ENCODE measurements at places on chromosomes 4 and X.

DNA sequence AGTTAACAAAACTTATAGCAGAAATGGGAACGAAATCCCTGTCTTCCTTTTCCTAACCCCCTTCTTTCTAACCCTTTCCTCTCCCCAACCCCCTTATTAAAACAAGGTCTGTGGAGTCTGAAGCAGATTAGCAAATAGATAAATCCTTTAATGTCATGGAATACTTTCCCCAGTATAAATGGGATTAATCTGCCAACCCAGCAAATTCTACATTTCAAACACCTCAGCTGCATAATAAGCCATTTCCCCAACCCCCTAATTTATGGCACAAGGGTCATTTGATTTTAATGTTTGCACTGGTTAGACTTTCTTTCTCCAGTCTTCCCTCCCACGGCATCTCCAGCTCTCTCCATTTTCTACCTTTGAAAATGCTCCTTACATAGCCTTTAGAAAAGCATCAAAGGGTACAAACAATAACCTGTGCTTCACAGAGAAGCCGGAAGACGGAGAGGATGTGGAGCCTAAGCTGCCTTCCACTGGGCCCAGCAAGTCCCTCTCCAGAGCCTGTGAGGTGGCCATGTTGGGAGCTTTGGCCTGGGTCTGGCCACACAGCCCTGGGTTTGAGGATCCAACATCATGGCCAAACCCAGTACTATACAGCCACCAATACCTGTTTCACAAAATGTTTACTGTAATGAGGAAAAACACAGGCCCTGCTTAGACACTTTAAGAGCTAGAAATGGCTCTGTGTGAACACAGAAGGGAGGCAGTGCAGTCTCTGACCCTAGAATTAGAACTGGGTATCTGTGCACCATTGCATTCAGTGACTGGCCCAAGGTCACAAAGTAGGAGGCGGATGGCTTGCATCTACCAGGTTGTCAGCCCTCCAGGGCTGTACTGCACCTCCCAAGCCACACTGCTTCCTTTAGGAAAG, 56.9 kb upstream of the SPRY1 start:
- DNase-seq: no peak

GRCh38 chr4:66736606-66737005, 808.7 kb downstream of the CENPC start:
- no peak for DNase-seq

DNA sequence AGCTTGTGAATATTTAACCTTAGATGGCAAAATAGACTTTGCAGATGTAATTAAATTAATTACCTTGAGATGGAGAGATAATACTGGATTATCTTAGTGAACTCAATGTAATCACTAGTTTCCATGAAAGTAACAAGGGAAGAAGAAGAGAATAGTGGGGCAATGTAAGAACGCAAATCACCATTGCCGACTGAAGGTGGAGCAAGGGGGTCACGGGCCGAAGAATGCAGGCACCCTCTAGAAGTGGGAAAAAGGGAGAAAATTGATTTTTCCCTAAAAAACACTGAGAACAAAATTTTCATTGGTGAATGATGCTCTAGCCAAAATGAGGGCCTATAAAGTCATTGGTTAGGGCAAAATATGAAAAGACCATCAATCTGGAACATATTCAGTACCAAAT, 375.6 kb upstream of the EPHA5 start:
- no peak for DNase-seq

DNA sequence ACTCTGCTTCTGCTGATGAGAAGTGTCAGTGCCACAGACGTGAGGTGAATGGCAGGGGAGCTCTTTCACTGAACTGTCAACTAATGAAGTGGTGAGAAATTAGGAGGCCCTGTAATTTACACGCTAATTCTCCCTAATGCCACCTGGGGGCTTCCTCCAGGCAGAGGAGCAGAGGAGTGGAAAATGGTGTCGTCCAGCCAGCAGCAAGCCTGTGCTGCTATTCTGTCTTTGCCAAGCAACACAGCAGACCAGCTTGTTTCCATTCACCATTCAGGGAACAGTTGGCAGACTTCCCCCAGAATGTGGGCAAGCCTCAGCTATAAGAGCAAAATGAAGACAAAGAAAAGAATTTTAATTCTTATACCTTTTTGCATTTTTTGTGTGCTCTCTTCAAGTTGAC, 245.2 kb upstream of the TET2 start:
- DNase-seq: no peak

DNA sequence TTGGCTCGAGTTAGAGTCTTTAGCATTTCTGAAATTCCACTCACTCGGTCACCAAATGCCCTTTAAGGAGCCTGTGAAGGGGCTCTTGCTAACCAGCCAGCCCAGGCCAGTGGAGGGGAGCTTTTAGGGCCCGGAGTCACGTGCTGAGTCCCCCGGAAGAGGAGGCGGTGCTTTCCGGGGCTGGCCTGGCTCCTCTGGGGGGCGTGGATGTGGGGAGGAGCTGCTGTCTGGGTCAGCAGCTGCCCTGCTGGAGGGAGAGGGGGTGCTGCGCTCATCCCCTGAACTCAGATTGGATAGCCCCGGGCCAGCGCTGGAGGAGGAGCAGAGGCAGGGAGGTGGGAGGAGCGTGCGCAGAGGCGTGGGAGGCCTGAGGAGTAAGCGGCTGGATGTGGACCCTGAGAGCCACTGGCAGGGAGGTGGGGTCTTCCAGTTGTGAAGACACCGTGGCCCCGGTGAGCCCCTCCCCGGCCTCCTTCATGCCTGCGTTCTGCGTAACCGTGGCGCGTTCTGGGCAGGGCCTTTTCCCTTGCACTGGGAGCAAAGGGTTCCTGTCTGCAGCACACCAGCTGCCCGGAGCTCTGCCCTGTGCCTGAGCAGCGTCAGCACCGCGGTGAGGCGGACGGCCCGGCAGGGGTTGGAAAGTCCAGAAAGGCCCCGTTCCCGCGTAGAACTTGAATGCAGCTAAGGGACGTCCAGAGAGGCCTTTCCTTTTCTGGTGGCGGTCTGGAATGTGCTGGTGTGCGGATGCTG, 19.7 kb downstream of the MAEA start:
- DNase-seq: no peak

DNA sequence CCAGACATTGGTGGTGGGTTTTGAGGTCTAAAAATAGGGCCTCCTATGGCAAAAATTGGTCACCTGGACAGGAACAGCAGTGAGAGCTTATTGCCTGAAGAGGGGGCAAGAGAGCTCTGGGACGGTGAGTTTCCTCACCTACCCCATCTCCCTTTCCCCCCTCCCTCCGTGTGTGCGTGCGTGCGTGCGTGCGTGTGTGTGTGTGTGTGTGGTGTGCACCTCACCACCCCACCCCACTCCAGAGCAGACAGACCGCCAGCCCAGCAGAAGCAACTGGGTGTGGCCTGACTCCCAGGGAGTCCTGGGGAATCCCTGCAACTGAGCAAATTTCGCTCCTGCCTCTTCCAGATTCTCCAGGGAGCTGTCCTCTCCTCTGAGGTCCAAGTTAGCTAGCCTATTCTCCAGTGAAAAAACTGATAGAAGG, 44.7 kb downstream of the PRPS1 start:
- peak; percentile 91 for DNase-seq

DNA sequence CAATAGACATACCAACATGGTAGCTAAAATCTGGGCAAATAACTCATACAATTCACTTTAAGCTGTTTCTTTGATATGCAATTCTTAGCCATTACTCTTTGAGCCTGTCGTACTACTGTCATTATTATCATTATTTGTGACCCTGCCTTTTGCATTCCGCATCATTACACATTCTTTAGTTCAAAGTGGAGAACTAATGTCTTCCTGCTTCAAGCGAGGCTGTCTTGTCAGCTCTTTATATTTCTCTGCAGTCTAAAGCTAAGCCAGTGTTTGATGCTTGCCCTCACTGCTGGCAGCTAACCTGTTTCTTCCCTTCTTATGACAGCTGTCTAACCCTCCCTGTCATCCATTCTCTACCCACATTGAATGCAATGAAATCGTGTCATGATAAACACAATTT, 186.8 kb downstream of the FAT4 start:
- DNase-seq: no peak

- DNase-seq: peak; percentile 76
These were observed 22.8 kb downstream of the NDST4 start for GRCh38 chr4:115090483-115091075.

DNA sequence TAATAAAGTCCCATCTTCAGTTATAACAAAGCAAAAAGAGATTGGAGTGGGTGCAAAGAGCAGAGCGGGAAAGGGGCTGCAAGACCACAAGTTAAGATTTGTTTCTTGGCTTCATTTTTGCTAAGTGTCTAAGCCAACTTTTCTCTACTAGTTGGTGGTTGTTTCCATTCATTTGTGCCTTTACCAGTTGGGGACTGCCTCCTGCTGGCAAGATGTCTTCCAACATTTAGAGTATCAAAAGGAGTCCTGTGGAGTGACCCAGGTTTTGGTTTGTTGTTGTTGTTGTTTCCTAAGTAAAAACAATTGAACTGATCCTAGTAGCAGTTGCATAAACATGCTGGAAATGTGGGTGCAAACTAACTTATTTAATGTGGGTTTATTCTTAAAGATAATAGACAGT, 121.1 kb downstream of the SPATA18 start:
- DNase-seq: peak; percentile 5

GRCh38 chr4:26896636-26897035, 36.0 kb downstream of the STIM2 start:
- no peak for DNase-seq

DNA sequence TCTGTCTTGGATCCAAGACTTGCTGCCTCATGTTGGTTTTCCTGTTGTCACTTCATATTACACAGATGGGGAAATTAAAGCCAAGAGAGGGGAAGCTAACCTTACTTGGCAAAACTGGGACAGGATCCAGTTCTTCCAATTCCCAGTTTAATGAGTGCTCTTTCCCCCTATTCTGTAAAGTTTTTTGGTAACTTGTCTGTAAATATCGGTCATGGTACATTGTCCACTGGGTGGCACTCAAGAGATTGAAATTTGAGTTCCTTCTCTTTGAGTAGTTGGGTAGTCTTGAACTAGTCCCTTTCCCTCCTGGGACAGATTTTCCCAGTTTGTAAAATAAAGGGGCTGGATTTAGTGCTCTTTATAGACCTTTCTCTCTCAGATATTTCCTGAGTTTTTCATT, 12.4 kb upstream of the EOLA2 start:
- DNase-seq: peak; percentile 60

DNA sequence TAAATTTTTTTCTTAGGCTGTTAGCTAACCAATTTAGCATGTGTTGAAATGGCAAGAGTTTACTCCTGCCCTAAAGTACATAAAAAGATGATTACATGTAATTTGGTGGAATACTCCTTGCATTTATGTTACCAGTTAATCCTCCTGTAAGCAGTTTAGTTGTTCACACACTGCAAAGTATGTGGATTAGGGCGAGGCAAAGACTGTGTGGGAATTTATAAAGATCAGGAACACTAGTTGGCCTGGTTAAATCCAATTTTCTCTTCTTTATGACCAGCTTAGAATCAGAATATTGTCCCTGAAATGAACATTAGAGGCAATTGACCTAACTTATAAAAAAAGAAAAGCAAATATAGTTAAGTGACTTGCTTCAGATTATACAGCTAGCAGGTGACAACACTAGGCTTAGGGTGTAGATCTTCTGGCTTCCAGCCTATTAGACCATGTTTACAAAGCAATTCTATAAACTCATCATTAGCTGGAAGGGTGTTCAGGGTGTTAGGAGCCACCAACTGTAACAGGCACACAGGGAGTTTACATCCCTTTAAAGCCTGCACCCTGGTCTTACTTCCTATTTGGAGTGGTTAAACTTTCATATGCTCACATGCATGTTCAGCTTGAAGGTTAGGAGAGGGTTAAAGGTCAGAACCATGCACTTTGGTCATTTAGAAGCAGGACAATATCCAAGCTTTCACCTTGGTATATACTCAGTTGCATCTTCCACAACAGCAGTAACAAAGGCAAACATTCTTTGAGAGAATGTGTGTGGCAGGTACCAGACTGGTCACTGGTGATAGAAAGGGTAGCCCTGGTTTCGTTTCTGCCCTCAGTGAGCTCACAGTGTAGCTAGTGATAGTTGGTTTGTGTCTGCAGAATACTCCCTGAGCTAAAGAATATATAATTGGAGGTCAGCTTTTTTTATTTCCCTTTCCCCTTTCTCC, 72.6 kb downstream of the GC start:
- peak; percentile 12 for DNase-seq

GRCh38 chrX:66489339-66489738, 149.5 kb downstream of the EDA2R start:
- DNase-seq: no peak

- DNase-seq: no peak
These were observed 34.0 kb downstream of the EMCN start for GRCh38 chr4:100483796-100484195.

DNA sequence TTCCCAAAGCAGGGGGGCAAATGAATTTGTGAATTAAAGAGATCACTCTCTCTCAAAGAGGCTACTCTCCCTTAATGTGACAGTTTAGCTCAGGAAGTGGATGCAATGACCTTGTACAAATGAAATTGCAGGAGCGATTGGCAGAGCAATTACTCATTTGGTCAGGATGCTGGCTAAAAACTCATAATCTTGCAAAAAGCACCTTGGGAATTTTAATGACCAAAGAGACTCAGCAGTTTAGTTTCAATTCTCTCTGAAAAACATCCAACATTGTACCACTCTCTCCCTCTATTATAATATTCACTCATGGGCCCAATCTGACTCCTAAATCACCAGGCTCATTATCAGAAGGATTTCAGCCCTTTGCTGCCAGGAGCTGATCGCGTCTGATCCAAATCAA, 26.1 kb downstream of the PDGFC start:
- no peak for DNase-seq

DNA sequence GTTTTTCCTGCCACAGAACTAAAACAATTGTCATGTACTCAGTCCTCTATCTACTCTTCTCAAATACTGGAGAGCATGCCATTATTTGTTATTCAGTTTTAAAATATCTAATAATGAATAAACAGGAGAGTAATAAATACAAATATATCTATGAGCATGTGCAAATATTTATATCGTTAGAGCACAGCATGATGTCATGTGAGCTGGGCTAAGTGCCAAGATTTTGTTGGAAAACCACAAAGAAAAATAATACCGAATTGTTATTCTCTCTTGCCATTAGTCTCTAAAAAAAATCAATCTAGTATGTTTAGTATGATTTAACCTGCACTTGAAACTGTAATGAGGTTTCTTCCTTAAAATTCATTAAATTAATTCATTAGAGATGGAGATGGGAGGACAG, 97.3 kb downstream of the DDX60 start:
- peak; percentile 84 for DNase-seq

DNA sequence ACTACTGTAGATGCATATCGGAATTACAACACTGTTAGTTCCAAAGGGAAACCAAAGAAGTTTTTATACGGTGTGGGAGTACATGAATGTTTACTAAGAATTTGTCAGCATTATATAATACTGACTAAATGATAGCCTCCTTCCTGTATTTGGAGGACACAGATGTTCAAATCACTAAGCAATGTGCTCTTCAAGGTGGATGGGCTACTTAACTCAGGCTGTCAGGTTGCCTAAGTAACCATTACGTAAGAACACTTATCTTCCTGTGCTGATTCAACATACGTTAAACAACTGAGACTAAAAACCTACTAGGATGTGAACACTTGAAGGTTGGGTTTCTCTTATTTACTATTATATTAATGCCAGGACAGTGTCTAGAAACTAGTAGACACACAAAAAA, 81.9 kb upstream of the HPGD start:
- DNase-seq: peak; percentile 96

GRCh38 chr4:99983289-99983943, 33.3 kb upstream of the H2AZ1 start:
- DNase-seq: no peak

- no peak for DNase-seq
These were observed 72.4 kb upstream of the JADE1 start for GRCh38 chr4:128737098-128737513.
